ENCODE measurements at places on chromosomes 5 and 9.

DNA sequence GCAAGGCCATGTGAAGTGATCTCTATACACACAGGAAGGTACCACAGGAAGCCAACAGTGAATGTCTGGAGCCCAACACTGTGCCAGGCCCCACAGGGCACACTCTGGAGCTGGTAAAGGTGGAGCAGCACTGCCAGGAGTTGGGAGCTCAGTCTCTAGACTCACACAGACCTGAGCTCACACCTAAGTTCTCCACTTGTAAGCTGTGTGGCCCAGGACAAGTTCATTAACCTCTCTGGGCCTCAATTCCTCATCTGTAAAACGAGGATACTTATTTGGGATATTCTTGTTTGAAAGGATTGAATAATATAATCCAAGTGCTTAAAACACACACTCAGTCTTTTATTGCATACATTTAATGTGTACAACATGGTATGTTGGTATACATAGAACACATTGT lies 60.6 kb upstream of the IQGAP2 start:
- DNase-seq = no peak

DNA sequence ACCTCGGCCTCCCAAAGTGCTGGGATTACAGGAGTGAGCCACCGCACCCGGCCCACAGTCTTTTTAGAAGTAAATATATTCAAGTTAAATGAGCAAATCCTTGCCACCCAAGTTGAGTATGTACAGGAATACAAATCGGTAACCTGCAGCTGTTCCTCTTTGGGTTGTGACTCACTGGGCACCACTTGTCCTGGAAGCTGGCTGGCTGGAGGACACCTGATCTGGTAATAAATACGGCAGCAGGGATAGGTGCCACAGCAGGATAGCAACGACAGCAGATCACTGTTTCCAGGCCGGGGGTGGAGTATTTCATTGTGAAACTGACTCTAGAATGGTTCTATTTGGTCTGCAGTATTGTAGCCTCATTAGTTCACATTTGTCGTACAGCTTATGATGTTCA lies 35.7 kb upstream of the SLC36A2 start:
- no peak for DNase-seq

DNA sequence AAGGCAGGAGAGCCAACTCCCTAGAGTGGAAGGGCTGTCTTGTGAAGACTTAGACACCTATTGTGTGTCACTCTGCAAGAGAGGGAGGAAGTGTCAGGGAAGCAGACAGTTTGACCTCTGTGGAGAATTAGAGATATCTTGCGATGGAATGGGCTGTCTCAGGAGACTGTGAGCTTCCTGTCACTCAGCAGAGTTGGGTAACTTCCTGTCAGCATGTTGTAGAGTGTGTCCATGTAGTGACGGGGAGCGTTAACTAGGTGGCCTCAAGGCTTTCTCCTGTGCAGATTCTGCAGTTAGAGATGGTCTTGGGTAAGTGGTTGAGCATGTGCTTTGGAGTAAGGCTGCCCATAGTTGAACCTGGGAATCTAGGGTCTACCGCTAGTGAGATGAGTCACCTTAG lies 136.5 kb downstream of the KIF4B start:
- DNase-seq = no peak

- no peak for DNase-seq
Measured at GRCh38 chr5:140571105-140571504, 6.5 kb downstream of the SLC35A4 start.

GRCh38 chr9:33158843-33159776 lies 8.0 kb downstream of the B4GALT1 start:
- DNase-seq = no peak

DNA sequence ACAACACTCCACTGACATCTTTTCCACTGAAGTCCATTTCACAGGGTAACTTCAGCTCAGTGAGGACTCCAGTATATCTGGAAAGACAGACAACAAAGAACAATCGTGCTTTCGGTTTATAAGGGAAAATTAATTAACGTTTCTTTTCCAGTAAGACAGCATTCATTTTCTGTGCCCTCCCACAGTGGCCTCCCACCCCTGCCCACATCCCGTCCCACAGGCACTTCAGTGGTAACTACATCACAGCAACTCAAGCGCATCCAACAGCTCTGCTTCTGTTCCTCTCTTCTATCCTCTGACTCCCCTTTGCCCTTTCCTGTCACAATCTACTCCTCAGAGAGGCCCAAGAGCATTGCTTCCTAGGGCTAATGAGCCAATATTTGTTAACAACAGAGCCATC lies 40.3 kb downstream of the GLDC start:
- no peak for DNase-seq

DNA sequence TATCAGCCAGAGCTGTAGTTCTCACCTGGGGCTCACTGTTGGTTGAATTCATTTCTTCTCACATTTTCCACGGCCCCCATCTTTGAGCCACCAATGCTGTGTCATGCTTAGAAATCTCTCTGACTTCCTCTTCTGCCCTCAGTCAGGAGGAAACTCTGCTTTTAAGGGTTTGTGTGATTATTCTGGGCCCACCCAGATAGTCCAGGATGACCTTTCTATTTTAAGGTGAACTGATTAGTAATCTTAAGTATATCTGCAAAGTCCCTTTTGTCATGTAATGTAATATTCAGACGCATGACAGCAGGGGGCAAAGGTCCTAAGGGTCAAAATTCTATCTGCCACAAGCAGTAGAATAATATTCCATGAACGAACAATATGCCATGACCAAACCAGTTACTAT lies 88.4 kb downstream of the AK8 start:
- DNase-seq = no peak

- no peak for DNase-seq
Measured at GRCh38 chr5:16461026-16461425, 4.6 kb downstream of the ZNF622 start.

- no peak for DNase-seq
Measured at GRCh38 chr5:56543441-56544388, 271.6 kb upstream of the MAP3K1 start.

DNA sequence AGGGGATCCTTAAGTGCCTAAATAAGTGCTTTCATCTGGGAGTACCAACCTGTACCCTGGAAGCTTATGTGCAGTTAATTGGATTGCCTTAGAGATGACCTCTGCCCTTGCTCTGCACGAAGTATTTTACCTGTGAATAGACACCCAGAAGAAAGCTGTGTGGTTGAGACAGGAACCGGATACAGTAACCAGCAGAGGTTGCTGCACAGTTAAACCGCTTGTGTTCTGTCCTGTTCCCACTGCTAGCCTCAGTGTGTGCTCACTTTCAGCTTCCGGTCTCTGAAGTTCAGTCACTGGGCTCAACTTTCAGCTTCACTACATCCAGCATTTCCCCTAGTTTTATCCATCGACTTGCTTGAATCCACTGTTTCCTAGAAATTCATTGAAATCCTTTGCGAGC lies 185.3 kb downstream of the FAM170A start:
- no peak for DNase-seq

DNA sequence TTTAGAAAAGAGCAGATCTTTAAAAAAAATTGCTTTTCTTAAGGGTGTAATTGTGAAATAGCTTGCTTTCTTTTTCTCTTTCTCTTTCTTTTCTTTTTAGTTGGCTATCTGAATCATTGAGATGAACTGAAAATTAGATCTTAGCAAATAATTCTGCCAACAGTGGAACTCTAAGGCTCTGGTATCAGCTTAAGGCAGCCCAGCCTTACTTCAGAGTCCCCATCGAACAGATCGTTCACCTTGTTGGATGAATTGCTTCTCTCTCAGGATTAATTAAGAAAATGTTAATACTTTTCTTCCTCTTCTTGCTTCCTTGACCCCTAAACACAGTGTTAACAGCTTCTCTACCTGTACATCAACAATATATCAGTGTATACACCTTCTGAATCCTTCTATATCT lies 92.1 kb downstream of the ZCCHC7 start:
- no peak for DNase-seq

DNA sequence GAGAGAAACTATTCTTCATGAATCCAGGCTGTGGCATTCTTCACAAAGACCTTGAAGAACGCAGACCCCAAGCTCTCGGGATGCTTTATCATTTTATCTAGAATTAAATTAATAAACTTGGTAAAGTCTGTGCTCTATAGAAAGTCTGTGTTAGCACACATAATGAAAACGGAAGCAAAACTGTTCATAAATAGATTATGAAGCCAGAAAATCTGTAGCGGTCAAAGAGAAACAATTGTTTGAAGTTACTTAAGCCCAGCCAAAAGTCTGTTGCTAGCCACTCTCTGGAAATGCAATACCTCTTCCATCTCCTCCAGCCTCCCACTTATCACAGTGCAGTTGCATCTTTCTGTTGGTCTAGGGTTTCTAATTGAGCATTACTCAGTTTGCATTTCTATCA lies 375.9 kb downstream of the KIF4B start:
- DNase-seq = no peak

DNA sequence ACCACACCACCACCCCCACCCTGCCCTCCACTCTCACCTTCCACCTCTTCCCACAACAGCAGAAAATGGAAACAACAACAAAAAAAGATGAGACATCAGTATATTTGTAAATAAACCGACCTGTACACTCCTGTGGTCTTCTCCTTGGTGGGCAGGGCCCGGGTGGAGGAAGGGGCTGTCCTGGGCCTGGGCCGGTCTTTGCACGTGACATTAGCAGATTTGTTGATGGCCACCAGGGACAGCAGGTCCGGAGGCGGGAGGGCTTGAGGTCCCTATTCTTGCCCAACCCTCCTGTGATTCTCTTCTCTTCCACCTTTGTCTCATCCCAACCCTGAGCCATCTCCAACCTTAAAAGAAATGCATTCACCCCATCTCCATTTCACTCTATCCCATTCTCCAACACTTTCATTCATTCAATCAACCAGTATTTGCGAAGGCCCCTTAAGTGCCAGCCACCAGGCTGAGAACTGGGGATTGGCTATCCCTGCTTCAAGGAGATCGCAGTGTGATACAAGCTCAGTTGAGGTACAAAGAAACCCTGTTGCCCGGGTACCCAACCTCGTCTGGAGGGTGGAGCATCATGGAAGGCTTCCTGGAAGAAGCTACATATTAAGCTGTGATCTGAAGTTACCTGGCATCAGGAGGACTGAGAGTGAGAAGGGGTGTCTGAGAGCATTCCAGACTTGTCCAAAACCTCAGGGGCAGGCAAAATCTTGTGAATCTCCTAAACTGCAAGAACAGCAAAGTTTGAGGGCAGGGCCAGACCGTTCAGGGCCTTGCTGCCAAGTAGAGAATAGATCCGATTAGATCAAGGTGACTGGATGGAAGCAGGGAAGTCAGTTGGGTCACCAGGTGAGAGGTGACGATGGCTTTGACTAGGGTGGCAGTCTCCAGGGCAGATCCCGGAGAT lies 87.4 kb downstream of the LMX1B start:
- DNase-seq = no peak

DNA sequence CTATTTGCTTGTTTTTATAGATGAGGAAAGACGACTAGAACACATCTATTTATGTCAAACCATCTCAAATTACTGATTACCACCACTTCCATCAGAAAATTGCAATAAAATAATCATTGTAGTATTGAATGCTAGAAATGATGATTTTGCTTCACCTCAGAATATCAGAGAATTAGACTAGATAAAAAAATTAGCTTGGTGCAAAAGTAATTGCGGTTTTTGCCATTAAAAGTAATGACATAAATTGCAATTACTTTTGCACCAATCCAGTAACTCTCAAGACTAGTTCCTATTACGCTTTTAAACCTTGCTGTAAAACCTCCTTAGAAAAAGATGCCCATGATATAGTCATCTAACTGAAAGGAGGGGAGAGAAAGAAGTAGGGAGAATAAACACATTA lies 556.7 kb upstream of the GRIN3A start:
- DNase-seq = no peak

- DNase-seq = no peak
Measured at GRCh38 chr5:125199373-125199772, 452.9 kb upstream of the ZNF608 start.

GRCh38 chr5:179620293-179620692 lies 3.2 kb downstream of the HNRNPH1 start:
- no peak for DNase-seq

- DNase-seq = no peak
Measured at GRCh38 chr5:123174916-123175481, 86.0 kb downstream of the PRDM6 start.

DNA sequence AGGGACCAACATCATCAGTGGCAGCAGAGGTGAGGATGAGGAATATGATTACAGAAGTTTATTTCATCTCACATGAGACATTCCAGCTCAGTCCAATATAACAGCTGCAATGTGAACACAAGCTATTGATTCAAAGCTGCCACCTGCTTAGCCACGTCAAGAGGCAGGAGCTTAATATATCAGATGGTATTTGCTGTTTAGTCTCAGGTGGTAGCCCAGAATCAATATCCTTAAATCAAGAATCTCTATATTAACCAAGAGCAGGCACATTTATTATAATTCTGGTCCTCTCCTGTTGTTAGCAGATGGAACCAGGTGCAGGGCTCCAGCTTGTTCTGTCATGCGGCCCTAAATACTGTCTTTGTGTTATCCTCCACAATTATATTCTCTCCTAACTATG lies 431.6 kb downstream of the ICE1 start:
- DNase-seq = no peak

DNA sequence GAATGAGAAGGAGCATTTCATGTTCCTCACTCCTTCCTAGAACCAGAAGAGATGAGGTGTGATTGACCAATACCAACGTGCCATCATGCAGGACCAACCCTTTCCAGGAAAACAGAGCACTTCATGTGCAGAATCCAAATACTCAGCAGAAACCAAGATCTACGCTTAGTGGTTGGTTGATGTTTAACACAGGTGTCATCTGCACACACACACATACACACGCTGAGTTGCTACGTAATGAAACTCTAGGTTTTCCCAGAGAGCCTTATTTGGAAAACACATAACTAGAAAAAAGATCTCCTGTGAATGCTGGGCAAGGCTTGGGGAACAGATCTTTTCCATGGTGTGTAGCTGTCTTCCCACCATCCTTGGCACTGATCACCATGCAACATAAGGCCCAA lies 21.1 kb upstream of the ZNF622 start:
- no peak for DNase-seq

GRCh38 chr5:142385194-142385593 lies 60.4 kb upstream of the SPRY4 start:
- no peak for DNase-seq

DNA sequence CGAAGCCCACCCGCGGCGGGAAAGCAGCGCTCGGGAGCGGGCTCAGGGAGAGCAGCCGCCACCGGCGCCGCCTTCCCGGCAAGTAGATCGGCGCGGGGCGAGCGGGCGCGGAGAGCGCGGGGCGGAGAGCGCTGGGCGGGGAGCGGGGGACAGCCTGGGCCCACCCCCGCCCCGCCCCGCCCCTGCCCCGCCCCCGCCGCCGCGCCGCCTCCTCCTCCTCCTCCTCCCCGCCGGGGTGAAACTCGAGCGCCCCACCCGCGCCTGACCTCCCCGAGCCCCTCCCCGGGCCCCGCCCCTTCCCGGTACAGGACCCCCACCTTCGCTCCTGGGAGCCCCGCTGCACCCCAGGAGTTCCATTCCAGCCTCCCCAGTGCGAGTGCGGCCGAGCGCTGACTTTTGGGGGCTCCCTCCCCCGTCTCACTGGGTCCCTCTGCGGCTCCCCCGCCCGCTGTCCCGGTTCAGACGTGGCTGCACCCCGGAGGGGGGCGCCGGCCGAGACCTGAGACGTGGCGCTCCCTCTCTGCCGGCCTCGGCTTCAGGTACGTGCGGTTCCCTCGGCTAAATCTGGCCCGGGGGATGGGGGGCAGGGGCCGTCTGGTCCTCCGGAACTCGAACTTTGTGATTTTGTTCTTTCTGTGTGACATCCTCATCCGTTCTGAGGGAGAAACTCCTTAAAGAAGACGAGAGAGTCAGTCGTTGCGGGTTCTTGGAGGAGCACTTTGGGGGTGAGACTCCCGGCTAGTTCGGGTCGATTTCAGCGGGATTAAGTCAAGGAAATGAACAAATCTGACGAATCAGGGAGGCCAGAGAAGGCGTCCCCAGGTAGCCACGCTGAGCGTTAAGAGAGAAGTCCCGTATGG lies at the start of gene SEMA5A:
TSS of gene SEMA5A (minus strand) at position 84 of the 860 bp plus-strand sequence. CDS start 166,129 bp downstream, outside the sequence.
- DNase-seq = no peak
